ENCODE measurements at places on chromosomes 6 and 20.

- DNase-seq, result peak; percentile 7
Measured at GRCh38 chr6:28081486-28081751, 1.1 kb downstream of the ZNF165 start.

GRCh38 chr6:33329058-33329457 lies 11.5 kb upstream of the ZBTB22 start:
- DNase-seq, result no peak

DNA sequence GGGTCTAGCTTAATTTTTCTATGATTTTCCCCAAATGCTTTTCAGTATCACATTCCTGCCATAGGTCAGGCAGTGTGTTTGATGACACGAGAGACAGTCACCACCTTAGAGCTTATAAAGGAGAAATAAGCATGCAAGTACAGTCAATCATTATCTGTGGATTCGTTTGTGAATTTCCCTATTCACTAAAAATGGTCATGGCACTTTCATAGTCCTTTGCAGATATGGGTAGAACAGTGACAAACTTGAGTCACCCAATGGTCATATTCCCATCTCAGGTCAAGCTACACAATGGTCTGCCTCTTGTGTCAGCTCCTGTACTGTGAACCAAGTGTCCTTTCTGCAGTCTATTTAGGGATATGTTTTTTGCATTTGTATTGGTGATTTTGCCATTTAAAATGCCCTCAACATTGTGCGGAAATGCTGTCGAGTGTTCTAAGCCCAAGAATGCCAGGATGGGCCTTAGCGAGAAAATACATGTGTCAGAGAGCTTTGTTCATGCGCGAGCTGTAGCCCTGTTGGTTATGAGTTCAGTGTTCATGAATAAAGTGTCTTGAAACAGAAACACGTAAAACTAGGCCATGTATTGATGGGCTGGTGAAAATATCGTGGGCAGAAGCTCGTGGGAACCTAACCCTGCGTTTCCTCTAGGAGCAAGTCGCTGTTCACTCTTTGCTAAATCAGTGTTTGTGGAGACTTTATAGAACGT lies 19.8 kb downstream of the SUMO4 start:
- DNase-seq, result no peak

DNA sequence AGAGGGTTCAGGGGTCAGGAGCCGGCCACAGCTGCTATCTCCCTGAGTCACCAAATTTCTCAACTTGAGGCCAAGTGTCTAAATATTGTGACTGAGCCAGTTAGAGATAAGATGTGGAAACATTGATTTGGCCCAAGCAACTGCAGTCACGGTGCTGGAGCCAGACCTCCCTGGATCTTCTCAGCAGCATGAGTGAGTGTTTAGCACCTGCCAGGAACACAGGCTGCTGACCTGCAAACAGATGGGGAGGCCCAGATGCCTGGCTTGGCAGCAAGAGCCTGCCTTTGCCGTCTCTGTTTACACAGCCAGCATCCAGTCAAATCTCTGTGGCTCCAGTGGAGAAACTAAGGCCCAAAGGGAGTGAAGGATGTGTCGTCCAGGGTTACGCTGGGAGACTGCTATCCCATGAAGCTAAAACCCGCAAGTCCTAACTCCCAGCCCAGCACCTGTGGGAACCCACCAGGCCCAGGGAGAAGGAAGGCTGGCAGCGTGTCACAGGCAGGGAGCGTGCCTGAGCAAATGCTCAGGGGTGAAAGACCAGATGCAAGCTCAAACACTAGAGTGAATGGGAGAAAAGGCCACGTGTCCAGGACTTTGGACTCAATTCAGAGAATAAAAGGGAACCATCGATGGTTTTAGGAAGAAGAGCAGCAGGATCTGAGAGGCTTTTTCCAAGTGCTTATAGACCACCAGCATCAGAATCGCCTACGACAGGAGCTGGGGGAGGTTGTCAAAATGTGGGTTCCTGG lies 15.9 kb upstream of the PTGIS start:
- peak; percentile 22 for DNase-seq

- DNase-seq, result no peak
Measured at GRCh38 chr20:62997417-62998035, 9.2 kb downstream of the BHLHE23 start.

DNA sequence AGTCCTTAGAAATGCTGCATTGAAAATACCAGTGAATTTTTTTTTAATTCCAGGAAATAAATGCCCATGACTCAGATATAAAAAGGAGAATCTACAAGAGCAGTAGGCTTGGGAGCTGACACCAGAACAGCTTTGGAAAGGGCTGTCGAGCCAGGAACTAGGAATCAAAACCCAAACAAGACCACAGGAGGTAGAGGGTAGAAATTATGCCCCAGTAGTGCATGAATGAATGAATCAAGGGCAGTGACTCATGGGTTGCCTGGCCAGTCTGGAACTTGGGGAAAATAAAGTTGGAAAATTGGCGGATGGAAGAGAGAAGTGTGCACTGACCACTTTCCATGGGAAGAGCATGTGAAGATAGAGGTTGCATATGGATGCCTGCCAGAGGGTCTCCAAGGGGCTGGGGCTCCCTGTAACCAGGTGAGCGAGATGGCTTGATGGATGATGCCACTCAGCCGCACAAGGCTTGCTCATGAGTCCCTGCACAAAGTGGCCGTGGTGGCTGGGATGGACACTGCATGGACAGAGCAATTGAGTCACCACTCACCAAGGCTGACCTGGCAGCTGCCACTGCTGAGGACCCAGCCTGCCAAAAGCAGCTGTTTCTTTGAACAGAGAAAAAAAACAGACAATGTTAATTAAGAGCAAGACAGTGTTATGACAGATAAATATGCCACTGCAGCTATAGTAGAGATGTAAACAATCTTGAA lies 15.2 kb upstream of the MCCD1 start:
- no peak for DNase-seq

GRCh38 chr20:9081423-9081966 lies 12.6 kb downstream of the PLCB4 start:
- DNase-seq, result no peak

DNA sequence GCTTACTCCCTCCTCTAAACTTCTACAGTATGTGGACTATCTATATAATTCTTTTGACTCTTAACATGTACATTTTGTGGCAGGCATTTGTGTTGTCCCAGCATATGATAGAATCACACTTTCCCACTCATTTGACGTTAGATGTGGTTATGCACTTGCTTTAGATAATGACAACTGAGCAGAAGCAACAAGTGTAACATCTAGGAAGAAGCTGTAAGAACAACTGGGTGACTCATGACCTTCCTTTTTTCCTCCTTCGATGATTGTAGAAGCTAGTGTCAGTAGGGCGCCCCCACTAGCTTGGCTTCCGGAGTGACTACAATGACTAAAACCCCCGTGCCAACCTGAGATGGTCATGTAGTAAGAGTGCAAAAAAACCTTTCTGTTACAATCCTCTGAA lies 74.6 kb upstream of the CEP85L start:
- DNase-seq, result peak; percentile 52

DNA sequence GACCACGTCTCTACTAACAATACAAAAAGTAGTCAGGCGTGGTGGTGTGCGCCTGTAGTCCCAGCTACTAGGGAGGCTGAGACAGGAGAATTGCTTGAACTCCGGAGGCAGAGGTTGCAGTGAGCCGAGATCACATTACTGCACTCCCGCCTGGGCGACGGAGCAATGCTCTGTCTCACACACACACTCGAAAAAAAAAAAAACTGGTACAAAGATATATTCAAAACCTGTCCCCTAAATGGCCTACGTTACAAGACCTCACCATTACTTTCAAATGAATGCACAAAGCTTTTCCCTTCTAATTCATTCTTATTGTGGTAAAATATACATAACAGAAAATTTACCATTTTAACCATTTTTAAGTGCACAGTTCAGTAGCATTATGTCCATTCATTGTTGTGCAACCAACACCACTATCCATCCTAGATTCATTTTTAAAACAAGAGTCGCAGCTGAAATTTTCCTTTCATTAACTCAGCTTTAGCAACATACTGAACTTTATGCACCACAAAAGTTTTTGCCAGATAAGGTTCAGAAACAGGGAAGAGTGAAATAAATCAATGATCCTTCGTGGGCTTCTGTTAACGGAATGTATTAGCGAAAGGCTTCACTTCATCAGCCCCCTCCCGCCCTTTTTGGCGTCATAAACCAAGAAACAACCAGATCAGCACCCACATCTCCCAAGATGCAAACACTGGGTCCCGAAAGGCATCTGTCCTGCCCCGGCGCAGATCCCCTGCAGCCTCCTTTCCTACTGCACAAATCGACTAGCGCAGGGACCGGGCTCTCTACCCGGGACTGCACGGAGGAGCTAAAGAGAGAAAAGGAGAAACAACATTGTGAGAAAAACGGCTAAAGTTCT lies 825 bp upstream of the FAM135A start:
- no peak for DNase-seq

- no peak for DNase-seq
Measured at GRCh38 chr6:44297063-44298038, 15.8 kb downstream of the AARS2 start.

DNA sequence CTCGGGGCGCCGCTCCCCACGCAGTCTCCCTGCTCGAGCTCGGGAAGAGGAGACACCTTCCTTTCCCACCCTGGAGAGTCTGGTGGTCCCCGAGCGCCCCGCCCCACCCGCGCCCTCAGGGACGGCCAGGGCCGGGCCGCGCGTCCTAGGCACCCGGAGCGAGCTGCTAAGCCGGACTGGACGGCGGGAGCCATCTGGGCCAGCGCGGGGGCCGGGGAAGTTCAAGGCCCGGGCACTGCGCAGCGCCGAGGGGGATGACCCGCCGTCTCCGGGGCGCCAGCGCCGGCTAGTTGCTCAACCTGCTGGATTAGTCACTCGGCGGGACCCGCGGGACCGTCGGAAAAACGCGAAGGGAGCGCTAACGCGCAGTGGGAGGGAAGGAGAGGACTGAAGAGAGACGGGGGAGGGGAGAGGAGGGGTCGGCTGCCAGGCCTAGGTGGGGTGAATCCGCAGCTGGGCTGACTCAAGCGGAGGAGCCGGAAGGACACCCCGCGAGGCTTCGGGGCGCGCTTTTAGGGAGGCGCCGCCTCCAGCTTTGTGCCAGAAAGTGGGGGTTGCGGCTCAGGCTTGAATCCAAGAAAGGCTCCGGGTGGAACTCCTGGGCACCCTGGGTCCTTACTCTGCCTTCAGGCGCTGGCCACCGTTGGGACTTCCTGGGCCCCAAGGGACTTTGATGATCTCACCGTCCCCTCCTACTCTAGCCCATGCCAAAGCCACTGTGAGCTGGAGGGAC lies 75.7 kb upstream of the FOXP4 start:
- DNase-seq, result no peak

DNA sequence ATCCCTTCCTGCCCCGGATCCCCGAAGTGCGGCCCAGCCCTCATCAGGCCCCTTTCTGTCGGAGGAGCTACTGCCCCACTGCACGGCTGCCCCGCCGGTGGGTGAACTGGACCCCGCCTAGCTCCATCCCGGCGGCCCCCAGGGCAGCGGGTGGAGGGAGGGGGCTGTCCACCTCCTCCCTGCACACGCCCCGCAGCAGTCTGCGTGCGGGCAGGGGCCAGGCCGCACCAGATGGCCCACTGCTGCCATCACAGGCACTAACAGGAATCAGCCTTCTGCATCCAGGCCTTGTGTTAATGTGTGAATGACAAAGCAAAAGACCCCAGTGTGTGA lies 54.9 kb upstream of the UNC93A start:
- no peak for DNase-seq

GRCh38 chr20:62019144-62019805 lies 46.4 kb downstream of the TAF4 start:
- no peak for DNase-seq

DNA sequence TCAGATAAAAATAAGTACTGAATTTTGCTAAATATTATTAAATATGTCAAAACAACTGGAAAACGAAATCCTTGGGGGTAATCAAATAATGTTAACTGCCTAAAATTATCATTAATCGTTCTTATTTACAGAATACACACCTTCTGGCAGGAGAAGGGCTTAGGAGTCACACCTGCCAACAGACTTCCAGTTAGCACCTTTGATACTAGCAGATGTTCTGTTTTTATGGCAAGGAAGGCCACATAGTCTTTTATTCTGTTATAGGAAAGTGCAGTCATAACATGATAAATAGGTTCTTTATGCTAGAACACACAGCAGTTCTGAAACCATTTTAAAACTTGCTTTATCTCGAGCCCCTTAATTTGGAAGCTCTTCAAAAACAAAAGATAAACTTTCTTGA lies 464.1 kb downstream of the UTRN start:
- no peak for DNase-seq

DNA sequence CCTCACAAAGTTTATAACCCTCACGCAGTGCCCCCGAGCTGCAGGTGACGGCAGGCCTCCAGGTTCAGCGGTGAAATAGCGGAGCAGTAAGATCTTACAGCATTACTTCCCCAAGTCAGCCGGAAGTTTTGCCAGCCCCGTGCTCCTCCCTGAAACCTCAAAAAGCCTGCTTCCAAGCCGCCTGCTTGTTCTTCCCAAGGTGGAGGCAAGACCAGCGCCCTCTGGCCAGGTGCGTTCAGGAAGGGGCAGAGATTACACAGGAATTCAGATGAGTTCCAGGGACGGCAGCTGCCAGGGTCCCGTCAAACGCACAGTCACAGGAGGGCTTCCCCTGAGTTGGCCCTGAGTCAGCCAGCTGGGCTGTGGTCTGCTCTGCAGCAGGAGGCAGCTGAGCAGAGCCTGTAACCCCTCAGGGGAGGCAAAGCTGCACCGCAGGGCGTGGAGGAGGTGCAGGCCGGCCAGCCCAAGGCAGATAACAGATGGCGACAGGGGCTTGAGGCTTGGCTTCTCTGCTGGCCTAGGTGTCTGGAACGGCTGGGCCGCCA lies 124.1 kb upstream of the RPS6KA2 start:
- DNase-seq, result no peak

GRCh38 chr6:15001326-15001910 lies 244.5 kb upstream of the JARID2 start:
- no peak for DNase-seq

DNA sequence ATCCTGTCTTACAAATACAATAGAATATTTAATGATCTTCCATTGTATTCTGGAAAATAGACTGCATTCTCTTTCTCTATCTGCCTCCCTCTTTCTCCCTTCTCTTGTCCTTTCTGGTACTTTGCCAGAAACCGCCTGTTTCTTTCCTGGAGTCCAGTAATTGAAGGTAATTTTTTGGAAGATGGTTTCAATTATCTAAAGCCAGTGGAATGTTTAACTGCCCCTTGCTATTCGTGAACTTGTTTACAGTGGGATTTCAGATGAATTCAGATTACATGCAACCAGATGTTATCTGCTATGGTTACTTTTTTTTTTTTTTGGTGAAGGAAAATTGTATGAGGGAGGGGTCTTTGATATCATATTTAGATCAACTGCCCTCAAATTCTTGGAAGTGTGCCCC lies 655.5 kb upstream of the FLRT3 start:
- no peak for DNase-seq

DNA sequence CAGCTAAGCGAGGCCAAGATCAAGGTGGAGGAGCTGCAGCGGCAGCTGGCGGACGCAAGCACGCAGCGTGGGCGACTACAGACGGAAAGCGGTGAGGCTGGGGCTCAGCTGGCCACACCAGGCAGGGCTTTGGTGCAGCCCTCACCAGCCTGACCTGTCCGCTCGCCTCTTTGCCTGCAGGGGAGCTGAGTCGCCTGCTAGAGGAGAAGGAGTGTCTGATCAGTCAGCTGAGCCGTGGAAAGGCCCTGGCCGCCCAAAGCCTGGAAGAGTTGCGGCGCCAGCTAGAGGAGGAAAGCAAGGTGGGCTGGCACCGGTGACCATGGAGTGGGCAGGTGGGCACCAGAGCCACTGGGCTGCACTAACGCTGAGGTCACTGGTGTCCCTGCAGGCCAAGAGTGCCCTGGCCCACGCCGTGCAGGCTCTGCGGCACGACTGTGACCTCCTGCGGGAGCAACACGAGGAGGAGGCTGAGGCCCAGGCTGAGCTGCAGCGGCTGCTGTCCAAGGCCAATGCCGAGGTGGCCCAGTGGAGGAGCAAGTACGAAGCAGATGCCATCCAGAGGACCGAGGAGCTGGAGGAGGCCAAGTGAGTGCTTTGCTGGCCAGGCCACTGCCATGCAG lies 42.8 kb downstream of the MYH7B start:
- DNase-seq, result no peak

Data from CD8-positive, alpha-beta T cell (primary cell).